Kidney epithelial cell (primary cell): ENCODE measurements at places on chromosomes 3 and 15.

GRCh38 chr3:106332884-106333283 lies 464.1 kb upstream of the CBLB start:
- DNase-seq: peak; percentile 85

GRCh38 chr3:159635047-159635641 lies 353.5 kb upstream of the IL12A start:
- DNase-seq: peak; percentile 37

DNA sequence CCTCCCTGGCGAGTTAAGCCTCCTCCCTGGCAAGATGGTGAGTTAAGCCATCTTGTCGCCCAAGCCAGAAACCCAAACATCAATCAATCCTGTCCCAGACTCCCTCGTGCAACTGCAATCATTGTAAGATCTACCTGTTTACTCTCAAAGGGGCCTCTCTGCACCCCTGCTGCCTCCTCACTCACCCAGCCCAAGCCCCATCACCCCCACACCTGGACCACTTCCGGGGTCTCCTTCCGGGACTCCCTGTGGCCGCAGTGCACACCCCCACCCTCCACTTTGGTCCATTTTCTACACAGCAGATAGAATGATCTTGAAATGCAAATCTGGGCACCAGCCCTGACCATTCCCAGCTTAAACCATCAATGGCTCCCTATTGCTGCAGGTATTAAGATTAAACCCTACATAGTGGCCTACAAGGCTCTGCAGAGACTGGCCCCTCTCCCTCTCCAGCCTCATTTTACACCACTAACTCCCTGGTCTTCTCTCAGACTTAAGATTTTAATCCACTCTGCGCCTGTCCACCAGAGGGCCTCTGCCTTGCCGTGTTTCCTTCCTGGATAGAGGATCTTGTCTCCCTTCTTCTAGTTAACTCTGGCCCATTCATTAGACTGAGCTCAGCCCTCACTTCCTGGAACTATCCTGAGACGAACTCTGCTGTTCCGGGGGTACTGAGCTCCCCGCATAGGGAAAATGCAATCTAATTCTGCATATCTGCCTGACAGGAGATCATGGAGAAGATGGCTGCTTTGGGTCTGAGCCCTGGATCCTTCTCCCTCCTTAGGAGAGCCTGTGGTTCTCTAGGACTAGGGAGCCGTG lies 41.9 kb upstream of the SLC6A1 start:
- no peak for DNase-seq

GRCh38 chr3:163016251-163016650 lies 1519.6 kb downstream of the OTOL1 start:
- no peak for DNase-seq

GRCh38 chr3:148816981-148817525 lies 10.6 kb upstream of the CPB1 start:
- no peak for DNase-seq

DNA sequence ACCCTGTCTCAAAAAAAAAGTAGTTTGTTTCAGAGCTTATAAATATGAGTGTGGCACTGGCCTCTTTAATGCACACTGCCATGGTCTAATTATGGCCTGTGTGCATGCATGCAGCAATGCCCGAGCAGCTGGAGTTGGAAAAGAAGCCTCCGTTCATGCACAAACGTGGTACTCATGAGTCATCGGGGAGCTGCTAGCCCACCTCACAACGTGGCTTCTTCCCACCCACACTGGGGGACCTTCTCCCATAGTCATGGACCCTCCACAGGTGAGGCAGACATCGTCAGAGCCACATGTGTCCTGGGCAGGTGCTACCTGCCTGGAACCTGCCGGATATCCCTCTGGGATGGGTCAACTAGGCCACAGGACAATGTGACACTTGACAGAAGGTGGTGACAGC lies 66.7 kb downstream of the ATP10A start:
- no peak for DNase-seq

DNA sequence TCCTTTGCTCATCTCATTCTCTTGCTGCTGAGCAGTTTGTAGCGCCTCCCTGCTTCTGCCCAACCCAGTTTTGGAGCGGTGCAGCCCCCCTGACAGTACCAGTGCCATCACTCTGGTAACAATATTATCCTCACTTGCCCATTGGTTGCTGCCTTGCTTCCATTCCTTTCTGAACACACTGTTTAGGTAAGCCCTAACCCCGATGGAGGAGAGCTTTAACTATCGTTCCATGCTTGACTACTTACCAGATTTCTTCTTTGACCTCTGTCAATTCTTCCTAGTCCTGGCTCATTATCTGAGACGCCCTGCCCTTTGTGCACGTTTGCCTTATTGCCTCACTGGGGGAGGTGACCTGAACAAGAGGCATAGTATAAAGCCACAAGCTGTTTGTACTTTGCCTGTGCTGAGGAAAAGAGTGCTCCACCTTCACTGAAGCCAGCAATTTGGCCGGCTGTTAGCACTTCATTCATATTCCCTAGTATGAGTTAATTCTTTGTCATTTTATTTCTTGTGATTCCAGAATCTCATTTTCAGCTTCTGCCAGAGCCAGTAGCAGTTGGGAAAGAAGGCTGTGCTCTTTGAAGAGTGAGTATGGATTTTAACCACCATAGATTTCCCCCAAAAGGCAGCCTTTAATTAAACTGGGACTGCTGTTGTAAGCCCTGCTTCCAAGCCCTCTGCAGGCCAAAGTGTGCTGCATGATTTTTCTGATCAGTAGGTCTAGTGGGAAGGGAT lies 11.9 kb downstream of the ABHD6 start:
- DNase-seq: no peak
